ENCODE measurements at places on chromosomes 7 and 10.

DNA sequence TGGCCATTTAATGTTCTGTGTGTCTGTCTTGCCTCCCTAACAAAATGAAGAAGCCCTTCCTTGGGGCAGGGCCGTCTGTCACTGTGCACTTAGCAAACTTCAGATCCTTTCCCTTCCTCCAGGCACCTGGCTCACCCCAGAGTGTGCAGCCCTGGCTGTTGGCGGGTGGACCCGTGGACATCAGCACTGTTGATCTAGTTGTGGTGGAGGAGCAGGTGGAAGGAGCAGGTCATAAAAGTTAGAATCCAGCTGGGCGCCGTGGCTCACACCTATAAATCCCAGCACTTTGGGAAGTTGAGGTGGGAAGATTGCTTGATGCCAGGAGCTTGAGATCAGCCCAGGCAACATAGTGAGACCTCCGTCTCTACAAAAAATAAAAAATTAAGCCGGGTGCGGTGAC lies 12.7 kb downstream of the RAB19 start:
- no peak for DNase-seq

- DNase-seq: no peak
Measured at GRCh38 chr7:116322541-116322940, 112.2 kb downstream of the TES start.

- no peak for DNase-seq
Measured at GRCh38 chr10:99595236-99595635, 25.0 kb downstream of the SLC25A28 start.

- no peak for DNase-seq
Measured at GRCh38 chr10:1123972-1124371, 67.8 kb downstream of the WDR37 start.

- no peak for DNase-seq
Measured at GRCh38 chr7:14380881-14381280, 391.4 kb upstream of the ETV1 start.

GRCh38 chr10:27150261-27150660 lies 3.9 kb downstream of the YME1L1 start:
- DNase-seq: no peak

- no peak for DNase-seq
Measured at GRCh38 chr7:116392806-116393205, 106.7 kb upstream of the CAV2 start.

DNA sequence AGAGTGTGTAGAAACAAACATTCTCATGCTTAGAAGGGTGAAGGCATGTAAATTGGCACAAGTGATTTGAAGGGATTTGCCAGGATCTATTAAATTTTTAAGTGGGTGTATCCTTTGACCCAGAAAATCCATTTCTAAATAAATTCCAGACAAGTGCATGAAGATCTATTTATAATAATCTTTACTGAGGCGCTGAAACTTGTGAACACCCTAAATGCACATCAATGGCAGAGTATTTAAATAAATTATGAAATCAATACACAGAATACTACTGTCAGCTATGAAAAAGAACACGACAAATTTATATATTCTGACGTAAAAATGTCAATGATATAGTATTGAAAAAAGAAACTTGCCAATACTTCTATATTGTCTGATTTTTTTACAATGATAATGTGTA lies 17.9 kb downstream of the ZNF777 start:
- DNase-seq: no peak

GRCh38 chr7:95467912-95468607 lies 17.7 kb upstream of the ASB4 start:
- no peak for DNase-seq

DNA sequence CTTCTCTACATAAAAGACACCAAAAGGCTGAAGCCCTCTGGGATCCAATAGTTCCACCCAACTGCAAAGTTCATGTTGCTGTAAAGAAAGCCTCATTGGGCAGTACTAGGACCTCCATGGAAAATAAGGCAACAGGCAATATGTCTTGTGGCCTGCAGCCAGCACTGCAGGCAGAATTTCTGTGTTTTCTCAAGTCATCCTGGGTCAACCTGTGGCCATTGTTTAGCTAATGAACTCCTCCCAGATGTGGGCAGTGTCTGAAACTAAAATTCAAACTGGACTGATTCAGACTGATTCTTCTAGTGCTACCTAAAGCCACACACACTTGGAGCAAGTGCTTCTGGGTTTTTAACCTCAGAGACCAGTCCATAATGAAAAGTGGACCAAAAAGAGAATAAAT lies 141.5 kb downstream of the PPP1R17 start:
- DNase-seq: no peak

GRCh38 chr10:91194497-91195179 lies 25.8 kb upstream of the PCGF5 start:
- peak; percentile 11 for DNase-seq

GRCh38 chr7:133955208-133955607 lies 171.9 kb upstream of the LRGUK start:
- no peak for DNase-seq

DNA sequence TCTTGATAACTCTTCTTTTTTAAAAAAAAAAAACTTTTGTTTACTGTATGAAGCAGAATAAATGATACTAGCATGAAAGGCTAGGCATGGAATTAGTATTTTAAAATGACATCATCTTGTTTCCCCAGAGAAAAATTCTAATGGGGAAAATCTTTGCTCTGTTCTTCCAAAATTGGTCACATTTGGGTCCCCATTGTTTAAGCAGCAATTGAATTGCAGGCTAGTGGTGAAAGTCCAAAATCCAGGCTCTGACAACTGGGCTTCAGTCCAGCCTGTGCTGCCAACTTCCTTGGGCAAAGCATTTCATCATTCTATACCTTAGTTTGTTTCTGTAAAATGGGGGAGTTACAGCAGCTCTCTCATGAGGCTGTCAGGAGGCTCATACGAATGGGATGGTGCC lies 726.4 kb downstream of the KCNMA1 start:
- DNase-seq: no peak

DNA sequence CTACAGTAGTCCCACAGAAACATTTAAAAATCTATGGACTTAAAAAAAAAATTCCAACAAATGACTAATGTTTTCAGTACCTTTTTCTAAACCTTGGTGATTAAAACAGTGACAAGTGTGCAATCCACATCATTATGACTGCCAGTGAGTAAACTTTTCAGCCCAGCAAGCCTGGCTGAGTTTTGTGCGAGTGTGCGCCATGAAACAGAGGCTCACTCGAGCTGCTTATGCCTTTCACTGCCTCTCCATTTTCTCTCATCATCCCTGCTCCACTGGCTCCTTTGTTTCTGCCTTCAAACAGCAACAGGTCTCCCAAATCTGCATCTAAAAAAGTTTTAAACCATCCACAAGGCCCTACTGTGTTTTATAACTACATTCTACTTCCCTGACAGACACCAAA lies 105.8 kb downstream of the USP6NL start:
- DNase-seq: no peak

DNA sequence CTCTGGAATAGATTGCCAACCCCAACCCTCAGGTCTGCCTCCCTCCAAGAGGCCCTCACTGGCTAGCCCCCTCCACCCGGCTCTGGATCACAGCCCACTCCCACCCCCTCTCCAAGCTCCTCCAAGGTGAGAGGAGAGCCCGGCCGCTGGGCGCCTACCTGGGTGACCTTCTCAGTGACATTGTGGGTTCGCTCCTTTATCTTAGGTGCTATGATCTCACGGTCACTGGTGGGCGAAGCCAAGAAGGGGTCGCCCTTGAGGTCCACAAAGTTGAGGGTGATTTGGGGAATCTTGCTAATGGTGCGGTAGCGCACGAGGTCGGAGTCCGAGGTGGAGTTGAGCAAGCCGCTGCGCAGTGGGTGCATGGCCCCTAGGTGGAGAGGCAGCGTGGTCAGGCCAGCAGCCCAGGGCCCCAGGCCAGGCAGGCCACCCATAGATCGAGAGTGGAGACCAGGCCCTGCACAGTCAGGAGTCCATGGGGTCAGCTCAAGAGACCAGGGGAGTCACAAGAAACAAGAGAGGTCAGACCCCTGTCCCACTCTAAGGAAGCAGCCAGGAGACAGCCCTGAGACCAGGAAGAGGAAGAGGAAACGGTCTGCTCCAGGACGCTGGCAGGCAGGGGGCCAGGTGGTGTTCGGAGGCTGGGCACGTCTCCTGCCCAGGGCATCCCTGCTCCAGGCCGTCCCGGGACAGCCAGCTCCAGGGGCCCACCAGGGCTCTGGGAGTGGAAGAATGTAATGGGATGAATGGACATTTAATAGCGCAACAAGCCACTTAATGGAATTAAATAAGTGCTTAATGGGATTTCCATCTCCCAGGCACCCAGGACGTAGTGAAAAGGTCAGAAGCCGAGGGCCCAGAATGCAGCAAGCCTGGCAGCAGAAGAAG lies 20.7 kb downstream of the KCNH2 start:
- DNase-seq: no peak

- DNase-seq: no peak
Measured at GRCh38 chr10:107914450-107915214, 750.1 kb upstream of the SORCS1 start.

DNA sequence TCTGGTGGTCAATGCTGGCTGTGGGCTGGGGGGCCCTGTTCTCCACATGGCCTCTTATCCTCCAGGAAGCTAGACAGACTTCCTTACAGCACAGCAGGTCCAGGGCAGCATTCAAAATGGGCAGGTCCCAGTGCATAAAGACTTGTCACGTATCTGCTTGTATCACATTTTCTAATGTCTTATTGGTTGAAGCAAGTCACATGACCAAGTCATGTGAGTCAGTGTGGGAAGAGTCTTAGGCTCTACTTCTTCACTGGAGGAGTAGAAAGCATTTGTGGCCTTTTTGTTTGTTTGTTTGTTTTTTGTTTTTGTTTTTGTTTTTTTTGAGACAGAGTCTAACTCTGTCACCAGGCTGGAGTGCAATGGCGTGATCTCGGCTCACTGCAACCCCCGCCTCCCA lies 104.7 kb downstream of the COL13A1 start:
- no peak for DNase-seq

DNA sequence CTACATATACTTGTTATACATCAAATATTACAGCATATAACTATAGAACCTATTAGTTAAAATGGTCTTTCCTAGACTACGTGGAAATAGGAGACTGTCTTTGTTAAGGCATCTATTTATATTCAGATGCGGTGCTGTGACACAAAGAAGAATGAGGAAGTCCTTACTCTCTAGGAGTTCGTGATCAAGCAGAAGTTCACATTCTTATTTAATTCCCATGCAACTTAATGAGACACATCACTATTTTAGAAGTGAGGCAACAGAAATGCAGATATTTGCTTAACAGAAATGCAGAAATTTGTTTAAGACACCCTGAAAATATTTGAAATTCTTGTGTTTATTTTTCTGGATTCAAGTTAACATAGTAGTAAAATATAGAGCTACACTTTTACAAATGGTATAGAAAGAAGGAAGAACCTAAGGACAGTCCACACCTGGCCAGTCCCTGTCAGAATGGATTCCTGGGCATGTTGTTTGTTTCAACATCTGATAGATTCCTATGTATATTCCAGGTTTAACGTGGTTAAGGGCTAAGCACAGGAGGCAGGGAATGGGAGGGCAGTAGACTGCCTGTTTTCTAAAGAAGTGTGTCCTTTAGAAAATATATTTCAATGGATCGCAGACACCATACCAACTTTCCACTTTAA lies 70.6 kb upstream of the NXPH1 start:
- no peak for DNase-seq

DNA sequence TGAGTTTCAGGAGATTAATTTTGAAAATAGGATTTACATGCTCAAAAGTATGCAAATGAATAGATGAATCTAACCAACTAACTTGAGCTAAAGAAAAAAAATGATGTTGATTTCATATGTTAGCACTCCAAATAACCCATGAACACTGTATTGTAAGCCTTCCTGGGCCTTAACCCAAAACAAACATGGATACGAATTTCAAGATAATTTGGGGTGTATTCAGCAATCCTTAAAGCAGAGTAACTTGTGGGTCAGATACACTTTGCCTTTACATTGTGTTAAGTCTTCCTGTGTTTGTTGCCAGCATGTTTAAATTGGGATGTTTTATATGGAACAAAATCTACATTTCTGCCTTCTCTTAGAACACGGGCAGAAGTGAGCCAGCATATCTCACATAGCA lies 124.2 kb upstream of the WDR11 start:
- no peak for DNase-seq

- peak; percentile 24 for DNase-seq
Measured at GRCh38 chr7:26167303-26167934, 15.4 kb downstream of the NFE2L3 start.

GRCh38 chr10:71621231-71622153 lies 98.1 kb downstream of the C10orf105 start:
- no peak for DNase-seq

GRCh38 chr7:47830015-47830414 lies 118.3 kb downstream of the PKD1L1 start:
- no peak for DNase-seq

DNA sequence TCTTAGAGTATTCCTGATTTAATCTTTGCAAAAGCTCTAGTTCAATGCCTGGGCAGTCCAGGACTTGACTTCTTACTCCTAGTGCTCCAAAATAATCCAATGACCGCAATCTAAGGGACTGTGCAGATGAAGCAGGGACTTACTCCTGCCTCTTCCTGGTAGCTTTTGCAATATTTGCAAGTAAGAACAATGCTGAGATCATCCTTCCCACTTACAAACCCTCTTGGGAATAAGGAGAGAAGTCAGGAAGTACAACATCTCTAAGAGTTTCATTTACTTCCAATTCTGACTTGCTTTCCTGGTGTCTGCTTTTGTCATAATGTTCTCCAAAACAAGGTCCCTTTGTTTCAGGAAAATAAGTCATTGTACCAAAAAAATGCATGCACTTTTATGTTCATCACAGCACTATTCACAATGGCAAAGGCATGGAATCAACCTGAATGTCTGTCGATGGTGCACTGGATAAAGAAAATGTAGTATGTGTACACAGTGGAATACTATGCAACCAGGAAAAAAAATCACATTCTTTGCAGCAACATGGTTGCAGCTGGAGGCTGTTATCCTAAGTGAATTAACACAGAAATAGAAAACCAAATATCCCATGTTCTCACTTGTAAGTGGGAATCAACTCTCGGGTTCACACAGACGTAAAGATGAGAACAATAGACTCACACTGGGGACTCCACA lies 7.1 kb upstream of the KCNMA1 start:
- no peak for DNase-seq

GRCh38 chr7:126820925-126821324 lies 431.8 kb downstream of the GRM8 start:
- no peak for DNase-seq

GRCh38 chr7:99833289-99833877 lies 5.6 kb downstream of the CYP3A43 start:
- DNase-seq: no peak
